Activated gamma-delta T cell (primary cell): ENCODE measurements at places on chromosomes 7 and 10.
A peak's percentile ranks its signal among the peaks of the same experiment; 100 is the strongest.

- DNase-seq: no peak
Observed at GRCh38 chr10:43692051-43692825, 43.6 kb upstream of the ZNF32 start.

DNA sequence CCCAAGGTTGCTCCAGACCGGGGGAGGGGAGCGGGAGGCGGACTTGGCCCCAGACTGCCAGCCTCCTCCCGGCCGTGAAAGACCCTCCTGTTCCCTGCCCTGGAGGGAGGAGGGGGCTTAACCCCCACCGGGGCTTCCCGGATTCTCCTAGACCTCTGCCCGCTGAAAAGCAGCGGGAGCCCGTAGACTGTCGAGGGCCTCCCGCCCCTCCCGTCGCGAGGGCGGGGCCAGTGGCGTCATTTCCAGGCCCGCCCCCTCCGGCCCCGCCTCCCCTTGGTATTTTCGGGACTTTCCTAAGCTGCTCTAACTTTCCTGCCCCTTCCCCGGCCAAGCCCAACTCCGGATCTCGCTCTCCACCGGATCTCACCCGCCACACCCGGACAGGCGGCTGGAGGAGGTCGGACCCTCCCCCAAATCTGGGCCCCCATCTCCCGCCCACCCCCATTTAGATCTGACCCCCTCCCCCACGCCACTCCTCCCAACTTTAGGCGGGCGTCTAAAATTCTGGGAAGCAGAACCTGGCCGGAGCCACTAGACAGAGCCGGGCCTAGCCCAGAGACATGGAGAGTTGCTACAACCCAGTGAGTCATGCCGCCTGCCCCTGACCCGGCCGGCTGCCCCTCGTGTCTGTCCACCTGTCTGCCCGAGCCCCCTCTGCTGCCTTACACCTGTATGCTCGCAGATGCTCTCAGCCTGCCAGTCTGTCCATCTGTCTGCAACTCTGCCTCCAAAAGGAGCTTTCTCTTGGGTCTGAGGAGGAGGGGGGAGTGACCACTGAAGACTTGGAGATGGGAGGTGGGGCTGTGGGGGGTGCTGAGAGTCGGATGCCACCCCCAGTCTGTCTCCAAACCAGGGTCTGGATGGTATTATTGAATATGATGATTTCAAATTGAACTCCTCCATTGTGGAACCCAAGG, at the start of gene NFKB2:
Gene NFKB2, plus strand, starts transcription at position 306 of the 917 bp plus-strand sequence. Its CDS starts 255 bp downstream, at position 561.
- DNase-seq: peak; percentile 82

- DNase-seq: no peak
Observed at GRCh38 chr7:37425498-37425897, 23.2 kb downstream of the ELMO1 start.

GRCh38 chr7:42940985-42941847, 9.0 kb downstream of the MRPL32 start:
- DNase-seq: no peak

- no peak for DNase-seq
Observed at GRCh38 chr7:94810496-94810895, 96.9 kb upstream of the PPP1R9A start.

DNA sequence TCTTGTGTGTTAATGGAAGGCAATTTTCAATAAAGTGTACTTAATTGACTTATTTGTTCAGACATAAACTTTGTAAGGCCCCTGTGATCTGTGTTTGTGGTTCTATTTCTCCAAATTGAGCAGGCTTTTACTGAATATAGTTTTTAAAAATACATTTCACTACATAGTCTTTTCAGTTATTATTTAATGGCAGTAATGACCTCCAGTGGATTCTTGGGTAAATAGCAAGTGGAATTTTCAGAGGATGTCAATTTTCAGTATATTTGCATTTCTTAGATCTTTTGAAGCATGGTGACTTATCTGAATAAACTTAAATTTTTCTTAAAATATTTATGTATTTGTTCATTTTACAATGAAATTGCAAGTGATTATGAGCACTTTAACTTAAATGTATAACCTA, 203.1 kb upstream of the PCLO start:
- no peak for DNase-seq

DNA sequence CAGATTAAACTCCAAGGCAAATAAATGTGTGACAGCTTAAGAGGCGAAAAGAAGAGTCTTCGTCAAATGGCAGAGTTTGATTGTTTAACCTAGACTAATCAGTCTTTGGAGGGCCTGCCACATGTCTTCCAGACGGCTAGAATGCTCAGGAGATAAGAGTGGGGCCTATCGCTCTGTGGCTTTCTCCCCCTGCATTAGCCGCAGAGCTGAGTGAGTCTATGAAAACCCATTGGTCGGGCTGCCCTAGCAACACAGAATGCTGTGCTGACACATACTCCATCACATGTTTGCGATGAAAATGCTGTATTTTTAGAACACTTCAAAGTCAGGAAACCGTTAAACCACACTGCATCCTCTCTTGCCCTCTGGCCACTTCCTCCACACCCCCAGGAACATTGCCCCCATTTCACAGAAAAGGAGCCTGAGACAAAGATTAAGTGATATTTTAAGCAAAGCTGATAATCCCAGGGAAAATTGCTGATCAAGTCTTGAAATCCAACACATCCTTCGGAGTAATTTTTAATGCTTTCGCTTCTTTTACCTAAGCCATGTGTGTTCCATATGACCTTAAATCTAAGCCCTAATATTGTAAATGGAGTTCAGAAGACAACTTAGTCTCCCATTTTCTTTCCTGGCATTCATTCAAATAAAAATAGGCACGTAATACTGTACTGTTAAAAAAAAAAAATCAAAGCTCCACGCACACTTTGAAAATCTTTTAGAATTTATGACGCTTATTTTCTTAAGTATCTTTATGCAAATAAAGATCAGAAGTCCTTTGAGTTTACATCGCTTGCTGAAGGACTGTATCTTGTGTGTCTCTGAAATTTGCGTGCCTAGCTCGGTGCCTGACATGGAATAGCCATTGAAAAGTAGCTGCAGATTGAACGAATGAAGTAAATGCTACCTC, 161.2 kb downstream of the CELF2 start:
- no peak for DNase-seq

DNA sequence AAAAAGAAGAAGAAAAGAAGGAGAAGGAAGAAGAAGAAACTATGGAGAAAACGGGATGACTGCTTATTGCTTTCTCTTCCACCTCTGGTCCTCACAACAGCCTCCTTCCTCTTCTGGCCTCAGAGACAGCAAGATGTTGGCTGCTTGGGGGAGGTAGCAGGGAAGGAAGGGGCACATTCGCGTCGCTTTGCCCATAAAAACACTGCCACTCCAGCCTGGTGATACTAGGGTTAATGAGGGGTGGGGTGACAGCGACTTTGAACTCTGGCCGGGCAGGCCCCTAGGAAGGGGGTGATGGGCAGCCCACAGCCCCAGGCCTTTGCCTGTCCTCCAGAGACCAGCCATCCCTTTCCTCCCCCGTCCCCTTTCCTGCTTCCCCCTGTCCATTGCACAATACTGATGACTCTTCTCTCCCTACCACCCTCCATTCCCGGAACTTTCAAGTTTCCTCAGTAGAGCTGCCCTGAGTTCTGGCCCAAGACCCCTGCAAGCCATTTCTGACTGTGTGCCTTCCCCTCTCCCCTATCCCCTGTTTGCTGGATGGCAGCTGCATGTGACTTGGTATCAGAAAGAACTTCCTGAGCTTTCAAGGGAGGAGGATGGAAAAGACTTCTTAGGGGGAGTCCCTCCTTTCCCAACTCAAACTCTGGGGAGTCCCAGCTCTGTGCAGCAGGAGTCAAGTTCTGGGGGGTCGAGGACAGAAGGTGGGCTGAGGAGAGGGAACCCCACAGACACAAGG, 2.2 kb upstream of the CUEDC2 start:
- no peak for DNase-seq

GRCh38 chr7:100506356-100506923, 22.7 kb downstream of the NYAP1 start:
- no peak for DNase-seq

- DNase-seq: no peak
Observed at GRCh38 chr7:77631820-77632219, 64.4 kb upstream of the RSBN1L start.

- DNase-seq: no peak
Observed at GRCh38 chr7:30029696-30030095, 1.5 kb downstream of the PLEKHA8 start.

DNA sequence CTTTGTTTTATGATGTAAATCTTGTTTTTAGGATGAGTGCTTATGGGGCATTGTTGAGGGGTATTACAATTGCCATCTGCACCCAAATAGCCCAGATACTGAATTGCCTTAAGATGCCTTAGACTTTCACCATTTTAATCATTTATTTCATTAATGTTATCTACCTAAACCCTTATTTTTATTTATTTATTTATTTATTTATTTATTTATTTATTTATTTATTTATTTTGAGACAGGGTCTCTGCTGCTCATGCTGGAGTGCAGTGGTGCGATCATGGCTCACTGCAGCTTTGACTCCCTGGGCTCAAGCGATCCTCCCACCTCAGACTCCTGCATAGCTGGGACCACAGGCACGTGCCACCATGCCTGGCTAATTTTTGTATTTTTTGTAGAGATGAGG, 560.2 kb downstream of the SUGCT start:
- DNase-seq: no peak

GRCh38 chr10:129968853-129969183, 4.7 kb upstream of the EBF3 start:
- no peak for DNase-seq

DNA sequence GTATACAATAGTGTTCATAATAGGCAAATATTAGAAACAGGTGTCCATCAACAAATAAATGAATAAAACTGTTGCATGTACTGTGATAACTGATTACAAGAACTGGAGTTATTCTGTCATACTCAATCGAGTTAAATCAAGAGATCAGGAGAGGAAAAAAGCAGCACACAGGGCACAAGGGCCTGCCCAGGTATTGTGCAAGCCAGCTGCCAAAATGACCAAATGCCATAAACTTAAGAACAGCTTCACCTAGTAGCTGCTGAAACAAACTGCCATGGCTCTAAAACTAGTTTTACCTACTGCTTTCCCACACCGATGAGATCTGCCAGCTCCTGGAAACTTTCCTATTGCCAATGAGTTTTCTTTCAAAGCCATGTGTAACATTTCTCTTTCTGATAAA, 12.2 kb downstream of the GSAP start:
- DNase-seq: no peak

GRCh38 chr7:120874722-120875121, 16.8 kb upstream of the TSPAN12 start:
- no peak for DNase-seq

DNA sequence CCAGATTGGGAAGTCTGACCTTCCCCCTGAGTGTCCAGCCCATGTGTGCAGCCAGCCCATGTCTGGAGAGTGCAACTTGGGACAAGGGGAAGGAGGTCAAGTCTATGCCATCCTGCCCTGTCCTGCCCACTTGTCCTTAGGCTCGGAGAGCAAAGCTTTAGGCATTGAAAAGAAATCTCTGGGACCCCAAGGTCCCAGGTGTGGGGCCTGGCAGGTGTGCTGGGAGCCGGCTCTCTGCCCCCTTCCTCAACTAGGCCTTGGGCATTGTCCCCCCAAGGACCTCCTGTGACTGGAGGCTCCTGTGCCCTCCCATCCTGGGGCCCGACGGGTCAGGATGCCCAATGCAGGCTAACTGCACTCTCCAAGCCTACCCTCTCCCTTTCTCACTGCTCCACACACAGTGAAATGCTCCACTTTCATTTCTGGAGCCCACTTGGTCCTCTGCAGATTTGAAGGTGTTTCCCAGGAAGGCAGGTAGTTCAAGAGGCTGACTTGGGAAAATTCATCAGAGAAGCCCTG, 124.7 kb downstream of the PTPN20 start:
- DNase-seq: no peak

GRCh38 chr10:42962110-42962901, 114.6 kb upstream of the RET start:
- no peak for DNase-seq

DNA sequence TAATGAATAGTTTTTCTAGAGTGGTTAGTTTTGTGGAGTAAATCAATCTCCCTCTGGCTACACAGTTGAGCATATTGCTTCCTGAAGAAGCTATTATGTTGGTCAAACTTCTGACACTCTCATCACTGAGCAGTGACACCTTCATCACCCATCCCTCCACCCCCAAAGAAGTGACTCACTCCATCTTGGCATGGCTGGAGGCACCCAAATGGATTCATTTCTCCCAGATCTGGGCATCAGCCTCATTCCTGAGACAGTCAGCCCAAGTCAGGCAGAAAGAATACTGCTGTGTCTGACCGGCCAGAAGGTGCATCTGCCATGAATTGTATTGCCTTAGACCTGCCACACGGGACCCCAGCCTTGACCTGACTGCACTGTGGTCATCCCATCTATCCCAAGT, 117.0 kb upstream of the HABP2 start:
- DNase-seq: no peak

- DNase-seq: no peak
Observed at GRCh38 chr7:17402628-17403278, 104.3 kb downstream of the AHR start.

GRCh38 chr7:24829787-24830186, 72.5 kb upstream of the GSDME start:
- DNase-seq: no peak

DNA sequence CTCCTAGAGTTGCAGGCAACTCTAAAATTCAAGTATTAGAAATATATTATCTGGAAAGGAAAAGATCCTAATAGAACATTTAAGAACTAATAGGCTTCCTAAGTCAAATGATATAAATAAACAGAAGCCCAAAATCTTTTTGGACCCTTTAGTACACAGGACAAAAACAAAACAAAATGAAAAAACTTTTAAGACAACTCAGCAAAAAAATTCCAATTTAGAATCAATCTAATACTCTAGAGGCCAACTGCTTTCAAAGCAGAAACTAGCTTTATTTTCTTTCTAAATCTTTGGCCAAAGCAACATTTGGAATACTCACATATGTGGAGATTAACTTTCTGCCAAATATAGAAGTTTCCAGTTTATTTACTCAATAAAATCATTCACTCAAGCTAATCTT, 65.2 kb downstream of the CALCR start:
- no peak for DNase-seq

- no peak for DNase-seq
Observed at GRCh38 chr7:44131173-44132029, 8.1 kb upstream of the POLD2 start.

DNA sequence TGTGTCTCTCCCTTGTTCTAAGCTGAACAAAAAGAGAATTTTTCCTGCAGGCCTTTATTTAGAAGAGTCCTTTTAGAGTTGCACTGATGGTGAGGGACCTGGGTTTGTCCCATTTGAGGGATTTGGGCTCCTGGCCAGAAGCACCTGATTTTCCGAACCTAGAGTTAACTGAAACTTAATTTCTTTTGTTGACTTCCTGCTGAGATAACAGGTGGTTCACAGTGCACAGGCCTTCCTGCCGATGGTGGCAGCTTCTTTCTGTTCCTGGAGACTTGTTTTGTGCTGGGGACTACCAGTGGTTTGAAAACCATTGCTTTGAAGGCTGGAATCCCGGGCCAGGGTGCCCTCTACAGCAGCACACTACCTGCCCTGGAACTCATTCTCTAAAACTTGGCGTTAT, 99.2 kb downstream of the SUGCT start:
- no peak for DNase-seq

DNA sequence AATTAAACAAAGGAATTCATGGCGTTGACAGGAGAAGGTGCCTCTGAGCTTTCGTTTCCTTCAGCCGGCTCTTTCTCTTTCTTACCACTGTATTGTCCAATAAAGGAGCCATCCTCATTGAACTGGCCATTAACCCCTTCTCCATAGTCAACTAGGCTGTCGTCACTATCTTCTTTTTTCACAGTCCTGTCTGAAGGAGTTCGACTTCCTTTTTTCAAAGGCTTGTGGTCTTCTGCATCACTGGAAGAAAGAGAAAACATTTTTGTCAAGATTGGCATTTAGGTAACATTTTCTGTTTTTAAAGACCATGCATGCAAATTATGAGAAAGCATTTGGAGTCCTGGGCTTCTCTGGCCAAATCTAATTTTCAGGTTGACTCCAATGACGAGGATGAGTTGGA, 19.7 kb upstream of the LAMB4 start:
- DNase-seq: no peak
